ENCODE measurements at places on chromosomes 6 and 20.

GRCh38 chr6:451336-451735 lies 59.8 kb downstream of the IRF4 start:
- DNase-seq: no peak

- DNase-seq: no peak
Measured at GRCh38 chr20:22663528-22664025, 79.2 kb upstream of the FOXA2 start.

DNA sequence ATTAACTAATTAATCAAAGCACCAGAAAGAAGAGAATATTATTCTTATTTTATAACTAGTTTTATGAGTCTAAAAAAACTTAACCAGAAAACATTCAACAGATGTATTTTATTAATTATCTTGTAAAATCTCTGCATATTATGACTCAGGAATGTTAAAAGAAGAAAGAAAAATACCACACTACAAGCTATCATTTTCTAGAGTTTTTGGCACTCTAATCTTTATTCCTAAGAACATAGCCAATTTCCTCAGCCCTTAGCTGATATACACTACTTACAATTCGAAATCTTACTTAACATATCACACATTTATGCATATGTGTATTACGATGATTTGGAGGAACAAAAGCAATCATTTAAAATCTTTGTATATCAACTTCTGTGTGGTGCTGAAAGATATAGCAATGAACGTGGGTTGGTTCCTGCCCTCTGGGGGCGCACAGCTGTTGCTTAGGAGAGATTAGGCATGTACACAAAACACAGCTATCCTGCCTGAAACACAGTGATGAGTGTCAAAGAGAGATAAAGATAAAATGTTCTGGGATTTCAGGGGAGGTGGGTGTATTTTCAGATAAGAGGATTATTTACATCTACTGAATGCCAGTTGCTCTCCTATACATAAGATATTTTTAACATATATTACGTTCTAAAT lies 404.5 kb downstream of the SYNE1 start:
- DNase-seq: no peak

GRCh38 chr20:43975096-43975768 lies 60.6 kb downstream of the TOX2 start:
- DNase-seq: no peak

DNA sequence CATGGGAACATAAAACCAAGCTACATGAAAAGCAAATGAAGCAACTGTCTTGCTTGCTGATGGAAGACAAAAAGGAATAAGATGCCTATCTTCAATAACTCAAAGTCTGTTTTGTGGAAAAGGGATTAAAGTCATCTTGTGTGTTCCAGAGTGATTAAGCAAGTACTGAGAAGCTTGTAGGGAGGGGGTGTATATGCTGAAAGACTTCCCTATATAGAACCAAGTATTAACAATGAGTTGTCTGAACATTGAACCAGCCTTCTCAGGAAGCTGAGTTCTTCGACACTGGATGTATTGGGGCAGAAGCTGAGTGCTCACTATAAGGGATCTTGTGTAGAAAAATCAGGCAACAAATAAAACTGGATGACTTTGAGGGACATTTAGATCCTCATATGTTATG lies 451.8 kb downstream of the CD83 start:
- DNase-seq: no peak

DNA sequence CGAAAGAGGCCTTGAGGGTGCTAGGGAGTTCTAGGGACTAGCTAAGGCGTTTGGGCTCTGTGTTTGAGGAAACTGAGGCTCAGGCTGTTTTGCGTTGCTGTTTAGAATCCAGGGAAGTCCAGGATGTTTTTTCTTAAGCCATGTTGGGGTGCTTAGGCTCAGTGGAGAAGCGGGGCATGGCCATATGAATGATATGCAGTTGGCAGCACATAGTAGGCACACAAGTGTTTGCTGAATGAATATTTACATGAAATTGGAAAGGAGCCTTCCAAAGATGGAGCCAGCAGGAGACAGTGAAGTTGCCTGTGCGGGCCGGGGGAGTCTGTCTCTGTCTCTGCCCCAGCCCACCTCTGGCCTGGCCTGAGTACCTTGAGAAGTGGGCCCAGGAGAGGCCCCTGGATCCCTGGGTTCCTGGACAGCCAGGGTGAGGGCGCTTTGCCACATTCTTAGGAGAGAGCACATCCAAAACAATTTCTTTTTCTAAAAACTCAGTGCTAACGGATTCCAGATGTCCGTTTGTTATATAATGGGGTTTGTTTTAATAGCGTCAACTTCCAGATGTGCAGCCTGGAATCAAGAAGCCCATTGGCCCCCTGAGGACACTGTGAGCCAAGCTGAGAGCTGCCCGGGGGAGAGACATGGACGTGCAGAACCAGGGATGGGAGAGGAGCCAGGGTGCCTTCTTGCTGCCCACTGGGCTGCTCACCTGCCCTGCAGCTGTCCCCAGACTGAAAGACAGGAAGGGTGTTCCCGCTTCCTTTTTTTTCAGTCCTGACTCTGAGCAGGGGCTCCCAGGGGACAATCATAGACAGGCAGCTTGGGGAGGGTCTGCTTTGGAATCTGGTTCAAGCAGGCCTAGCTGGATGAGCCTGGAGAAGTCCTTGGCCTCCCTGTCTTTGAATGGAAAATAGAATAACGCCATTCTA lies 20.1 kb upstream of the EMILIN3 start:
- no peak for DNase-seq

DNA sequence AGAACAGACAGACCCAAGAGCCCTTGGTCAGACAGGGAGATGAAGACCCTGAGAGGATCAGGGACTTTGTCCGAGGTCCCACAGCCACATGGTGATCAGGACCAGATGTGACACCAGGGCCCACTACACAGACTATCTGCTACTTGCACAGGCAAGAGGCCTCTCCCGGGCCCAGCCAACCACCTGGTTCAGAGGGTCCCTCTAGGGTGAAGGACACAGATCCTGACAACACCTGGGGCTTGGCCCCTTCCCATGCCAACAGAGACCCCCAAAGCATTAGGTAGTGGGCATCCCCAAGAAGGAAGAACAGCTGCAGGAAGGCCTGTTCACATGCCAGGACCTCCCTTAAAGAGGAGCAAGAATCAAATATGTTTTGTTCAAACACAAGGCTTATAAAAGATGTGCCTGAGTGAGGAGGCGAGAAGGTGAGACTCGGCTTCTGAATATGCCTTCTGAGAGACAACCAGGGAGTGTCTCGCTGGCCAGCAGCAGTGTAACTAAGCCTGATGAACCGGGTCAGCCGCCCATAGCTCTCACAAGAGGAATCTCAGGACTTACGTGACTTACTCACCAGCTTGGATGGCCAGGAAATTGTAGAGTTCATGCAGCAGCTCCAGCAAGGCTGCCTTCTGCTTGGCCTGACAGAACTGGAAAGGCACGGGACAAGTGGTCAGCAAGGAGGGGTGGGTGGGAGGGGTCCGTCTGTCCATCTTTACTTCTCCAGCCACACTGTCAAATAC lies 5.0 kb downstream of the LEMD2 start:
- no peak for DNase-seq

DNA sequence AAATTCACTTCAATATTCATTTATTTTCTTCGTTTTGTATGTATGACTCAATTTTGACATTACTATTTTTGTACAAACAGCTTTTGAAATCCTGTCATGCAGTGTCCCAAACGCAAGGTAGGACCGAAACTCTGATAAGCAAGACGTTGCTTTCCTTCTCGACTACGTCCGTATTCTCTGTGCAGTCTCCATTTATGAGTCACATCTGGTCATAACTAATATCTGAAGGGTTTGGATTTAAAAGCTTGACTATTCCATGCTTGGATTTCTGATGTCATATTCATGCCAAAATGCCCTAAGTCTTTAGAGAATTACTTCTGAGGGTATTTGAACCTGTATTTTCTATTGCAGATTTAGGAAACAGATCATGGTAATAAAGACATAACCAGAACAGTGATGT lies 37.8 kb upstream of the LAMP5 start:
- DNase-seq: no peak

DNA sequence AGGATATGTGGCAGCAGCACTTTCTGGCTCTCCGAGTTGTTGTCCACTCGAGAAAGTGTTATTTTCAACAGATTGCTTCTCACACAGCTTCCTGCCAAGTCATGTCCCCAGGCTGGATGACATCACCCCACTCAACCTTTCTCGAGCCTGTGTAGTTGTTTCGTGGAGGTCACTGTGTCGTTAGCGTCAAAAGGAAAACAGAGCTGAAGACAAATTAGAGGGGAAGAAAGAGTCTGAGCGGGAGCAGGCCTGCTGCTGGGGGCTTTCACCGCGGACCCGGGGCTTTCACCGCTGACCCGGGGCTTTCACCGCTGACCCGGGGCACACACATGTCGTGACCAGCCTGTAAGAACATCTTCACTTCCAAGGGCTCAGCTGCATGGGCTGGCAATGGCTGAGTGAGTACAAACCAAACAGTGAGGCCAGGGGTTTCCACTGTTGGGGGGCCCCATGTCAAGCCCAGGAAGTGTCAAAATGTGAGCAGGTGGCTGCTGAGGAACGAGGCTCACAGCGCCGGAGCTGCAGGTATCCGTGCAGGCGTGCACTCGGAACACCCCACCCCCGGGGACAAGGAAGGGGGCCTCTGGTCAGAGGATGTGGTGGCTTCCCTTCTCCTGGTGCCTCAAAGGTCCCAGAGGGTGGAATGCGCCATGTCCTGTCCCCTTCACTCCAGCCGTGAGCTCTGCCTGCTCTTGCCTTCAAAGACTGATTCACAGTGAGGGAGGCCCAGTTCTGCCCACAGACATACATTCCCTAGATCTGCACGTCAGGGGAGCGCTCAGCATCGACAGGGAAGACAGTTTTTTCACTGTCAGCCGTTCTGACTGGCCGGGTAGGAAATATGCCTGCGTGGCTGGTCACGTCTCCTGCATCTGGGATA lies 365.9 kb downstream of the TAF4 start:
- no peak for DNase-seq

GRCh38 chr6:38632490-38632889 lies 7.2 kb downstream of the BTBD9 start:
- no peak for DNase-seq

GRCh38 chr6:91132461-91132860 lies 545.6 kb upstream of the MAP3K7 start:
- DNase-seq: no peak

DNA sequence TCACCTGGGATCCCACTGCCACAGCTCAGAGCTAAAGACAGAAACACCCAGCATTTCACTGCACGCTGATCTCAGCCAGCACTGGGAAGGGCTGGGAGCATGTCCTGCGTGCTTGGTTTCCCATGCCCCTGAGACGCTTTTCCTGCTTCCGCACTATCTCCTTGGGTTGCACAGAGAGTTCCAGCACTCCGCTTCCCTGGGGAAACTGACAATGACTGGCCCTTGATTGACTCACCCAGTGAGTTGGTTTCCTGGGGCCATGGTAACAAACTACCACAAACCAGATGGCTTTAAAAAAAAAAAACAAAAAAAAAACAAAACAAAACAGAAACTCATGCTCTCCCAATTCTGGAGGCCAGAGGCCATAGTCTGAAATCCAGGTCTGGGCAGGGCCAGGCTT lies 14.8 kb upstream of the MAS1L start:
- DNase-seq: no peak

- DNase-seq: peak; percentile 88
Measured at GRCh38 chr6:89352278-89353117, at the start of gene UBE2J1. Gene UBE2J1 (minus strand): TSS chr6:89352722. CDS start chr6:89352569, 153 bp downstream.

DNA sequence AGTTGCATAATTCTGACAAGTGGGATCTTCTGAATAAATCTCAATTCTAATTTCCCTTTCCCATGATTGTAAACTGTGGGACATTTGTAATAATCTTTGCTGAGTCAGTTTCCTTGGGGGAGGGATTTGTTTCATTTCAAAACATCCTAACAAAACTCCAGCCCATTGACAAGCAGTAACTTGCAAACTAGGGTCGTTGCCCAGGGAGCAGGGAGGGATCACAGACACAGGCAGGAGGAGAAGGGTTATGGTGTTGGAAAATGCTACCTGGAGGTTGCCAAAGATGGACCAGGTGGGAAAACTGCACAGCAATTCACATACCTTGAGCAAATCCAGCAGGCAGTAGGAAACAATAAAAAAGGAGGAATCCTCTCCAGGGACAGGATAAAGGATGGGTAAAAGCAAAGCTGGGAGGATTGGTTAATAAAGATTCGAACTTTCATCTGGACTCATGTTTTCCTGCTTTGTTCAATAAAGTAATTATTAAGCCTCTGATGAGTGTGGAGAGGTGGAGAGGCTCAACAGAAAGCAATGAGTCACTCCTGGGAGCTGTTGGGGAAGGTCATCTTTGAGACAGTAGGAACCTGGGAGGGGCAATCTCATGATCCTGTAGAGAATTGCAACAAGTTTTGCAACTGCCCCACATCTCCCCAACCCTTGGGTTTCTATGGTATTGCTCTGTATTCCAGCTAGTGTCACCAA lies 87.3 kb upstream of the AKIRIN2 start:
- no peak for DNase-seq

- DNase-seq: no peak
Measured at GRCh38 chr20:59247731-59248684, 52.4 kb upstream of the EDN3 start.

Measured in activated naive CD4-positive, alpha-beta T cell treated with anti-CD3 and anti-CD28 coated beads, Interleukin-2, amount 50 U/mL, for 72 hours (primary cell).